Germinal center (tissue), 1 donor: ENCODE measurements at places on chromosomes 7 and 10.

- DNase-seq = no peak
These were observed 196.3 kb upstream of the GHITM start for GRCh38 chr10:83943049-83943448.

- peak; percentile 24 for DNase-seq
These were observed 14.9 kb upstream of the ITGB1 start for GRCh38 chr10:32972929-32973328.

DNA sequence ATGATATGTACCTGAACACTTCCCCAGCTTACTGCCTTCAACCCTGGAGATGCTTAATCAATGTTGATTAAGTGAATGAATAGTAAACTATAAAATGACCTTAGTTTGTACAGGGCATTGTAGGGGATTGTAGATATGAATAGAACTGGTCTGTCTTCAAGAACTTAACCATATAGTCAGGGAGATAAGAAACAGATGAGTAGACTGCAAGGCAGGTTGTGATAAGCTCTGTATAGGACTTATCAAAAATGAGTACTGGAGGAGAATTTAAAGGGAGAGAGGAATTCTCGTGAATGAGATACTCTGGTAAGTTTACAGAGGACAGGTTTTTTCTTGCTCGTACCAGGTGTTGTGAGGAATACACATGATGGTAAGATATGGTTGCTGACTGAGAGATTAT is 27.6 kb downstream of the SGPL1 start:
- no peak for DNase-seq

DNA sequence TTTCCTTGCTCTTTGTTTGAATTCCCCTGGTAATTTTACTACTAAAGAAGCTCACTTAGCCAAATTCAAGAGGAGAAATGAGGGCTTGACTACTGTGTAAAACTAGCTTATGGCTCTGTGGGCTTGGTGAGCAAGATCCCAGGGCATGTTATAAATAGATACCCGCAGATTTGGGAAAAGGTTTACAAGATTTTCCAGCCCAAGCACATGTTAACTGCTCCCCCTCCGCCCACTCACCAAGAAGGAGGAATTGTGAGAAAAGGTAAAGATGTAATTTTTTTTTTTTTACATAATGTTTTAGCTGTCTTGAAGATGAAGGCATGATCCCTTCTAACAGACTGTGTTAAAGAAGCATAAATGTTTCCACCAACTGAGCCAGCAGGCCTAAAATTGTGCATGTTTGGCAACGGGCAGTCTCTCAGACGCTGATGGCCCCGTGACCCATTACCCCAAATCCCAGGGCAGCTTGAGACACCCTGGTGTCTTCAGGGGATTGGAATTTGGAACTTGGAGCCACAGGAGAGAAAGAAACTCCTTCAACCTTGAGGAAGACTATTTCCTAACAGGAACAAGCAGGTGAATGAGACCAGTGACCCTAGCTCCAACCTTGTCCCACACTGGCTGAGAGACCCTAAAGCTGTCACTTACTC is 429.8 kb upstream of the CELF2 start:
- DNase-seq = no peak

DNA sequence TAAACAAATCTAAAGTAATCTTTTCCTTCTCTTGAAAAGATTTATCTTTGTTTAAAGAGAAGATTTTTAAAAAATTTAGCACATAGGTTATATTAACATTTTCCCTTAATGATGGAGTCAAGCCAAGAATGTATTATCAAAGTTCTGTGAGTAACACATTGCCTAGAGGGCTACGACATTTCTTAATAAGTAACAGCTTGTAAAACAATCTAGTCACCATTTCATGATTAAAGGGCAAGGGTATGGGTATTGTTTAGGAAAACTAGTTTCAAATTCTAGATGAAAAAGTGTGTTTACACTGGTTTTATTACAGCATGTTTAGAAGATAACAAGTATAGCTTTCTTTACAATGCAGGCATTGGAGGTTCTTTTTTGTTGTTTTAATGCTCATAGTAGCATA is 28.6 kb upstream of the LAMB4 start:
- DNase-seq = no peak

DNA sequence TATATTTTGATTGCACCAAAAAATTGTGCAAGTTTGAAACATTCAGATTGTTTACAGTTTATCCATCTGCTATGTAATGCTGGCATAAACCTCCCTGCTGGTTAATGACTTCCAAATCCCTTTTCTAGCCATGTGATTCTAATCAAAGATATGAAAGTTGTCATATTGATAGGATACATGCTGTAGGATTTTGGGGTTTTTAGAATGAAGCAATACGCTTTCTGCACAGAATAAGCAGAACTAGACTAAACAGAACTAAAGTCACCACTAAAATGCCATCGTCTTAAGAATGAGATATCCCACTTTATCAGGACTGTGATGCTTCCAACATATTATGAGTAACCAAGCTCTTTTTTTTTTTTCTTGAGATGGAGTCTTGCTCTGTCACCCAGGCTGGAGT is 856 bp downstream of the SSMEM1 start:
- no peak for DNase-seq

DNA sequence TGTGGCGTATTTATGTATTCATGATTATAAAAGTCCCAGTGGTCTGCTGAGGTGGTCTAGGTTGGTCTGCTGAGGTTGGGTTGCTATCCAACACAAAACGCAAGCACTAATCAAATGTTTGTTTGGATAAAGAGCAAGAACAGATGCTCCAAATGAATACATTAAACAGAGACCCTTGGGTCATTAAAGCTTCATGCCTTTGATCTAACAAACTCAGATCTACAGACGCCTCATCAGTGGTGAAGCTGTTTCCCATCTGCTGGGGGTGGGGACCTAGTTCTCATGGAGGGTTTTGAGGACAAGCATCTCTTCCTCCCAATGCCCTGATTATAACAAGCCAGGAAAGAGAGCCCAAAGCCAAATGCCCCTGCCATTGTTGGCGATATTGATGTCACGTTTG is 786.7 kb downstream of the NRG3 start:
- no peak for DNase-seq

- DNase-seq = no peak
These were observed 24.0 kb downstream of the ZPBP start for GRCh38 chr7:50068850-50069551.

- DNase-seq = no peak
These were observed 38.1 kb downstream of the FOXK1 start for GRCh38 chr7:4720225-4720624.

GRCh38 chr7:140526787-140527664 is 47.7 kb upstream of the MKRN1 start:
- DNase-seq = no peak

GRCh38 chr7:112665709-112666108 is 124.5 kb downstream of the TMEM168 start:
- no peak for DNase-seq

DNA sequence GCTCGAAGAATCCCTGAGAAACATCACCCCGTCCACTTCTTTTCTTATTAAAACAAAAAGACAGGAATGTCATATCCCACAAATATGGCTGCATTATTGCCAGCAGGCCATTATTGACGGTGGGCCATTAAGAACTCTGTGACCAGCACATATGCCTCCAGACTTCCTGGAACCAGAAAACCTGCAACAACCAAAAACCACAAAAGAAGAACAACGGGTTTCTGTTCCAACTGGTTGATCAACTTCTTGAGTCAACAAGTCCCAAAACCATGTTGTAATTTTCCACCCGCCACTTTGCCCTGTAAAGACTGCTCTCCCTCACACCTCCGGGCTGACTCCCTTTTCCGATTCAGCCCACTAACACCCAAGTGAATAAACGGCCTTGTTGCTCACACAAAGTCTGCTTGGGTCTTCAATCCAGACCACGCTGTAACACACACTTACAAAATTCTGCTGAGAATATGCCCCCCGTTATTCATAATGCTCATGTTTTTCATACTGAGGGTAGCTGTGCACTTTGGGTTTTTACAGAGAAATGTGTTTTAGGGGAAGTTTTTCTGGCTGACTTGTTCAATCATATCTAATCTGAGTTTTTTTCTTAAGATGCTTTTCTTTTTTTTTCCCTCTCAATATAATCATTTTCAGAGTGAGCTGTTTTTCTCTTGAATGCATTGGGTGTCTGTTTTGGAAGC is 20.7 kb downstream of the ZNF107 start:
- DNase-seq = peak; percentile 54

GRCh38 chr7:2709553-2710285 is 21.7 kb downstream of the AMZ1 start:
- peak; percentile 88 for DNase-seq

DNA sequence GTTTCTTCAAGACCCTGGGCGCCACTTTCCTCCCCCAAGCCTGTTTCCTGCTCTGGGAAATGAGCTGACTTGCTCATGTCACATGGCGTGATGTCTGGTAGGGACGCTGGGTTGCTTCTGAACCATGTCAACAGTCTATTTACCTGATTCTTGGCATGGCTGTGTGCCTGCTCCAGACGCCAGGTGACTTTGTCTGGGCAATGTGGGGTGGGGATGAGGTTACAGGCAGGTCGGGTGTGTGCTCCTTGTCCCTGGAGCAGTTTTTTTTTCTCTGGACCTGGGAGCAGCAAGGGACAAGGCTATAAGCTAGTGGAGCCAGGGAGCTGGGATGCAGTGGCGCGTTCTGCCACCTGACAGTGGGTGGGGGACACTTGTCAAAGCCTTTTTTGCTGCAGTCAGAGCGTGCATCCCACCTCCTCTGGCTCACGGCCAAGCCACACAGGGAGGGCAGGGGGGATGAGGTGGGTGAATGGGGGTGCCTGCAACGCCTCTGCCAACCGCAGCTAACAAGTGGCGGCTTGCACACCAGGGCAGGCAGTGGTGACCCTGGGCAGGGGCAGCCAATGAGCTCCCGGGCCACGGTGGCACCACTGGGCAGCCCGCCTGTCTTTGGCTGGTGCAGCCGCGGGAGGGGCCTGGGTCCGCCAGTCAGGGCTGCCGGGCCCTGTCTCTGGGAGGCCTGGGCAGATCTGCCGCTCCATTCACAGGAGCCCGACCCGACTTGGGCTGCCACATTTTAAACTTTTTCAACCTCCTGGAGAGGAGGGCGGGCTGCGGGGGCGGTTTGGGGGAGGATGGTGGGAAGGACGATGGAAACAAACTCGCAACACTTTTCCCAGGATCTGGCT is 22.9 kb downstream of the DNAJB12 start:
- peak; percentile 90 for DNase-seq

DNA sequence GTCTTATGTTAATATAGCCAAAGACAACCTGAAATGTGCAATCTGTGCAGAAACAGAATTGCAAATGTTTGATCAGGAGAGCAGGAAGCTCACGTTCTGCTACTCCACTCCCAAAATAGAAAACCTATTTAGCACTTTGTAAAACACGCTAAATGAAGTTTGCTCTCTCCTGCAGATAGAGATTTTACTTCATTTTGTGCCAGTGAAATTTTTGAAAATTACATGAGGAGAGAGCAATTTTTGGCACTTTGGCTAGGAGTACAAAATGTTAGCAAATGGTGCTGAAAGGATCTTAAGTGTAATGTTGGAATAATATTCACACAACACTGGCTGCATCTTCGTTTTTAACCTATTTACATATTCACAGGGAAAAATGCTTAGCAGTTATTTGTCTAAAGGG is 61.9 kb downstream of the SEM1 start:
- no peak for DNase-seq

GRCh38 chr7:56291-56913 is 136.0 kb upstream of the FAM20C start:
- DNase-seq = no peak

DNA sequence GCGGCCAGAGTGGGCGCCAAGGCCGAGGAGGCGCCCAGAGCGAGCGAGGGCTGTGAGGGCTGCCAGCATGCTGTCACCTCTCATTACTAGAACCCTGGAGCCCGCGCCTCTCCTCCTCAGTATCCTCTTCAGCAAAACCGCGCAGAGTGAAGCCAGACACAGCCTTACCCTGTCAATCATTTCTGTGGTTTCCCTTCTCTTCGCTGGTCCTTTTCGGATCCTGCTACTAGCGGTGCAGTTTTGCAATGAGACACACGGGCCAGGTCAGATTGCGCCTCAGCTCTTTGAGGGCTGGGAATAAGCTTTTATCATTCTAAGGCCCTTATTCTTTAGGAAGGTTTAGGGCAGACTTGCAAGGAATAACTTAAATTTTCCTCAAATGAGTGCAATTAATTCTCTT is 55.5 kb upstream of the FAM171A1 start:
- no peak for DNase-seq

DNA sequence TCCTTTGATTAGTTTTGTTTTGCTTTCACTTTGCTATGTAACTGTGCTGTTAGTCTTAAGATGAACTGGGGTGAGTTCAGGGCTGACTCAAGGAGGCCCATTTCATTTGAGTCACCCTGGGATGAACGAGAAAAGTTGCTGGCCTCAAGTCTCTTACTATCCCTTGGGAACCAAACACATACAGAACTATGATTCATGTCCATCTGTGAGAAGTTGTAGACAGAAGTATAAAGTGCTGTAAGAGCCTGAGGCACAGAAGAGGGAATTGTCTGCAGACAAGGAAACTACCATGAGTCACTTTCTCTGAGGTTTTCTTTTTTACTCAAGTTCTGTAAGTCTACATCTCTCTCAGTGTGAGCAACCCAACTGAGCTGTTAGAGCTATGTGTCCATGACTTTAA is 179.8 kb upstream of the CSTF2T start:
- no peak for DNase-seq

DNA sequence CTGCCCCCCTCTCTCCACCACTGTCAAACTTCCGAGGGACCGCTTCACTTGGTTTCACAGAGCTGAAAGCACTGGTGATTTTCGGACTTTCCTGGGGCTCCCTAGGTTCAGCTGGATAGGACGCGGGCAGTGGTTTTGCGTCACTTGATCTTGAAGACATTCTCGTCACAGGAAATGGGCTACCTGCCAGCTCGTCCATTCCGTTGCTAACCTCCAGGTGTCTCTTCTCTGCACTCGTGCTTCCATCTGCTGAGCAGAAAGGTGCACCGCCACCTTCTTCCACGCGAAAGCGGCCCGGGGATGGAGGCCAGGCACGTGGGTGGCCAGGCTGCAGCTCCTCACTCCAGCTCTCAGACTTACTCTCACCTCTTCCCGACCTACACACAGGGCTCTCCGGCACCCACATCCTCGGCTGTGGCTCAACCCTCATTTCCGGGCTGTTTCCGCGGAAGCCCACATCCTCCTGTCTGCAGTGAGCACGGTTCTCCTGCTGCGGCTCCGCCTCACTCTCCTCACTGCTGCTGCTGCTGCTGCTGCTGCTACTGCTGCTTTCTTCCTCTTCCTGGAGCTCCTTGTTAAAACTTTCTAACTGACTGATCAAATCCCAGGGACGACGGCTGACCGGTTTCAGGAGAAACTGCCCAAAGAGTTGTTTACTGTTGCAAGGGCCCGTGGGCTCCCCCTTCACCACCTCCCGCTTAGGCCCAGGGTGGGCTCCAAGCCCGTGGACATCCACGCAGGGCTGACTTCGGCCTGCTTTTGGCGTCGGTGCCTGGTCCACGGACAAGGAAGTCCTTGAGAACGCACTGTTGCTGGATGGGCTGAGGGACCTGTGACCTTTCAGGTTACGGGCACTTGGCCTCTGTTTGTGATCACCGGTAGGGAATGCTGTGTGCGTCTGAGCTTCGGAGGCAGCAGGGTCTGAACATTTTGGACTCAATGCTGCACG is 32.1 kb downstream of the JCAD start:
- peak; percentile 71 for DNase-seq

- no peak for DNase-seq
These were observed 16.9 kb upstream of the GET4 start for GRCh38 chr7:859359-860030.

- no peak for DNase-seq
These were observed 21.8 kb downstream of the CFAP69 start for GRCh38 chr7:90266808-90267207.

GRCh38 chr7:22979861-22980260 is 34.1 kb downstream of the HYCC1 start:
- DNase-seq = no peak
